Stimulated activated CD8-positive, alpha-beta memory T cell treated with anti-CD3 and anti-CD28 coated beads, Interleukin-7, amount 100 ng/mL, for 1 hour (primary cell): ENCODE measurements at places on chromosomes 2 and 18.

DNA sequence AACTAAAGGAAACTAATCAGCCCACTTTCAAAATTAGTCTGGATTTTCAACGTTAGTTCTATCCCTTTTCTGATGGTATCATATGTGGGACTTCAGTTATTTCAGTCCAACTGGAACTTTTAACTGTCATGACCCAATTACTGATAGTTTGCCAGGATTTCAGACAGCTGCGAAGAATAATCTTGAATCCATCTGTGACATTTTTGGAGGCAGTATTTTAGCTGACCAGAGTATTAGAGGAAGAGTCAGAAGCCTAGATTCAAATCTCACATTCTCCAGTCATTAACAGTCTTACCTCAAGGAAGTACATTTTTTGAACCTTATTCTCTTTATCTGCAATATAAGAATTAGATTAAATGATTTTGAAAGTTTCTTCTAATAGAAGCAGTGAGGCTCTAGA is 81.3 kb downstream of the PTRHD1 start:
- no peak for DNase-seq

DNA sequence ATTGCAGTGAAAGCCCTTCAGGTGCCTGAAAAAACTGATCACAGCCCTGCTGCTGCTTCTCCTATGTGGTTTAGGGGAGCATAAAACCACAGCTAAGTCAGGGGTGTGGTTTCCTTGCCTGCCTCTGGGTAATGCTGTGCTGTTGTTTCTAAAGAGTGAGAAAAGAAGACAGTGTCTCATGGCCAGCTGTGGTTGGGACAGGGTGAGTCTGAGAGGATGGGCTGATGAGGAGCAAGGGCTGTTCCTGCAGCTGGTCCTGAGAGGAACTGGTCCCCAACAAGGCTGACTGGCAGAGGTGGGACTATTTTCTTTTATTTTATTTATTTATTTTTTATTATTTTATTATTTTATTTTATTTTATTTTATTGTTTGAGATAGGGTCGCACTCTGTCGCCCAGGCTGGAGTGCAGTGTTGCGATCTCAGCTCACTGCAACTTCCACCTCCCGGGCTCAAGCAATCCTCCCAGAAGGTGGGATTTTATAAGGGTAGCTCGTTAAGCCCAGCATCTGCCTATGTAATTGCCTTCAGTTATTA is 236.7 kb downstream of the FHOD3 start:
- DNase-seq: no peak

DNA sequence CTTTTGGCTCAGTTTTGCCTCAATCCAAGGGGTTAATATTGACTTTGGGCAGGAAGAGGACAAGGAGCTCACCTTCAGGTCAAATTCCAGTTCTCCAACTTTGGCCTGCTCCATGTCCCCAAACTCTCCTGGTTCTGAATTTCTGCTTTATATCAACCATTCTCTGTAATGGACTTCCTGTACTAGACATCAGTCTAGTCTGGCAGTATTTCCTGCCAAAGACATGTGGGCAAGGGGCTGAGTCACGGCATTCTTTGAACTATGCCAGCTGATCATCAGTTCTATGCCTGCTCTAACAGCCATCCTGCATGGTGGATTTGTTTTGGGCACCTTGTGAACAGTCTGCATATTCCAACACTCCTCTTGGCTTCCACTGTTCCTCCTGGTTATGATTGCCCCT is 199.4 kb downstream of the ZEB2 start:
- peak; percentile 30 for DNase-seq

DNA sequence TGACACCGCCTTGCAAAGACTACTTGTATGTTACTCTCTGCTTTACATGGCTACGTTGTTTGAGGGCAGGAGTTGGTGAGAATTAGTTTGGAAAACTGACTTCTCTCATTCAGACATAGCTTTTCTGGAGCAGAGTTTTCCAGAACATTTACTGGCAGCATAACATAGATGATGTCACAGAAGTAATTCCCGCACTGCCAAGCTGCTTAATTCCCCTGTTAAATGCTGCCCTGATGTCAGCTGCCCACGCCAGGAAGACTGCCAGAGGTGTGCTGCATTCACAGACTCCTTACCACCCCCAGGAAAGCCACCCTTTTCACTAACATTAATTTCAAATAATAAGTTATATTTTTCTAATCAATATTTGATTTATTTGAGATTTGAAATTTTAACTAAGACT is 24.7 kb upstream of the PTPN2 start:
- no peak for DNase-seq

DNA sequence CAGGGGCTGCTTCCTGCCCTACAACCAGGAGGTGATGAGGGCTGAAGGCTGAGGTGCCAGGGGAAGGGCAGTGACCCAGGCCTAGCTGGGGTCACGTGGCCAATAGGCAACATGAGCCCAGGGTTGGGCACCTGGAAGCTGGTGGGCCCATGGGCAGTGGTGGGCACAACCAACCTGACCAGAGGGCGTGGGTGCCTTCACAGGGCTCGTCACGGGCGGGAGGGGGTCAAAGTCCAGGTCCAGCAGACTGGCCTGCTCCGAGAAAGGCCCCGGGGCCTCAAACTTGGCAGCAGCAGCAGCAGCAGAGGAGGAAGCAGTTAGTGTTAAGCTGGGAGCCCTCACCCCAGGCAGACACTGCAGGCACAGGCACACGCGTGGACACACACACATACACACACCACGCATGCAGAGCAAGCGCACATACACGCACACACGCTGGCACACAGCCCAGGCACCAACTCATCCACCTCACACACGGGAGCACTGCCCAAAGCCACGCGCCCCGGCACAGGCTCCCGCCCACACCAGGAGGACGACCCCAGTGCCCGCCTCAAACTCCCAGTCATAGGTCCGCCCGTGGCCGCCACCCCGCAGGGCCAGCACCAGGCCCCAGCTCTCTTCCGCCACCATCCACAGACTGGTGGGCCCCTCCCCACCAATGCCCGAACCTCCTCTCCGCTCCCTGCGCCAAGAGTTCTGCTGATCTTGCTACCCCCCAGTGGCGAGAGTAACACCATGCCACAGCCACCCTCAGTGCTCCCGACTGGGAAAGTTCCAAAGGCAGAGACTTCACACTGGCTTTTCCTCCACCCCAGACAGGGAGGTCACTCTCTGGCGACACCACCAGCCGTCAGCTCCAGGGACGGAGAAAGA is 53.0 kb downstream of the BIN1 start:
- DNase-seq: no peak

GRCh38 chr2:214156971-214157370 is 253.9 kb upstream of the VWC2L start:
- no peak for DNase-seq

GRCh38 chr2:11669454-11670291 is at the start of gene NTSR2:
Gene NTSR2 (minus strand): TSS chr2:11670195. CDS start chr2:11670129, 66 bp downstream.
- no peak for DNase-seq

GRCh38 chr2:8461341-8461740 is 220.5 kb upstream of the ID2 start:
- no peak for DNase-seq

- no peak for DNase-seq
These were observed 196.0 kb downstream of the FHOD3 start for GRCh38 chr18:36493349-36494159.

DNA sequence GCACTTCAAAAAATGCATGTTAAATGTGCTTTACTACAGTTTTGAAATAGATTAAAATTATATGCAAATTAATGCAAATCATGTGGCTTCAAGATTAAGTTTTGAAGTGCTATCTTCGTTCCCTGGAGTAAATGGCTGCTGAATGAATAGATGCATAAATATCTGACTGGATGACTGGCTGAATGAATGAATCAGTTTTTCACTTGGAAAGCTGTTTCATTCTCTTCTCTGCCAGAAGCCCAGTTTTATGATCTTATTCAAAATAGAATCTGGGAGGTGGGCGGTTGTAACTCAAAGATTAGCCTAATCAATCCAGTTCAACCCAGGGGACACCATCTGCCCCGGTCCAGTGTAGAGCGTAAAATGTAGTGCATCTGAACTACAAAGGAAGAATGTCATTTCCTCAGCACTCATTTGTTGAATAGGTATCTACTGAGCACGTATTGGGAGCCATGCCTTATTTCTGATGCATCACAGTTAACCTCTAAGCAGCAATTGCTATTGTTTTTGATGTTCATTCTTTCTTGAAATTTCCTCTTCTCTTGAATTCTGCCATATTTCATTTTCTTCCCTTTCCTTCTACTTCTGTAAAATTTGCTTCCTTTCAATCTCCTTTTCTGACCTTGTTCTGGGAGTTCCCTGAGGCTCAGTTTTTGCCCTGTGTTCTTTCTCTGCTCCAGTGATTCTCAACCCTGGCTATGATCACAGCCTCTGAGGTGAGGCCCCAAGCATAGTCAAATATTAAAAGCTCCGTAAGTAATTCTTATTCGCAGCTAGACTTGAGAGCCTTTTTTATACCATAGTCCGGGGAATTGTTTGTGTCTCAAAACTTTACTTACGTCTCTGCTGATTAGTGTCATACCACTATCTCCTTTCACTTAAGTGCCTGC is 282.7 kb downstream of the PARD3B start:
- no peak for DNase-seq

- DNase-seq: peak; percentile 19
These were observed 2.3 kb downstream of the NEUROD1 start for GRCh38 chr2:181677912-181678586.

- DNase-seq: no peak
These were observed 47.5 kb downstream of the TRIB2 start for GRCh38 chr2:12764075-12764730.

- DNase-seq: no peak
These were observed 316.6 kb downstream of the RDH14 start for GRCh38 chr2:18243816-18244215.

DNA sequence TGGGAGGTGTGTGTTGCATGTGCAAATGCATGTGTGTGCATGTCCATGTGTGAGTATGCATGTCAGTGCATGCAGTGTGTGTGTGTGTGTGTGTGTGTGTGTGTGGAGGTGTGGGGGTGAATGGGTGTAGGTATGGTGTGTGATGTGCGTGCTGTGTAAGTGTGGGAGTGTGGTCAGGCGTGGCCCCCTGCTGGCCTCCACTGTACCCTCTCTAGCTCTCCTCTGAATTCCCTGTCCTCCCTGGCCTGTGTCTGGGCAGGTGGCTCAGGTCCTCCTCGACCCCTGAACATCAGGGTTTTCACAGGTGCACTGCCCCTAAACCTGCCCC is 230.2 kb downstream of the CELF4 start:
- no peak for DNase-seq

- no peak for DNase-seq
These were observed 47.6 kb upstream of the IL1R1 start for GRCh38 chr2:102094917-102095316.

DNA sequence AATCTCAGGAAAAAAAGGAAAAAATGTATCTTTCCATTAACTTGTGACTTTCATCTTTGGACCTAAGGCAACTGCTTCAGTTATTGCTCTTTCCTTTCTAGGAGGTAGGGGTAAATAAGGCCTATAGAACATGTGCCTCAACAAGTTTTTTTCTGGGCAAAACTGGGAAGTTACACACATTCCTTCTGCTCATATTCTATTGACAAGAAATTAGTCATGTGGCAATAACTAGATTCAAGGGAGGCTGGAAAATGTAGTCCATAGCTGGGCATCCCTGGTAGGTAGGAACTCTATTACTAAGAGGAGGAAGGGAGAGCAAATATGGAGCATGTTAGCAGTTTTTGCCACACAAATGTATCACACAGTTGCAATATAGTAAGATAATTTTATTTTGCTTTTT is 37.7 kb upstream of the NEMP2 start:
- no peak for DNase-seq

DNA sequence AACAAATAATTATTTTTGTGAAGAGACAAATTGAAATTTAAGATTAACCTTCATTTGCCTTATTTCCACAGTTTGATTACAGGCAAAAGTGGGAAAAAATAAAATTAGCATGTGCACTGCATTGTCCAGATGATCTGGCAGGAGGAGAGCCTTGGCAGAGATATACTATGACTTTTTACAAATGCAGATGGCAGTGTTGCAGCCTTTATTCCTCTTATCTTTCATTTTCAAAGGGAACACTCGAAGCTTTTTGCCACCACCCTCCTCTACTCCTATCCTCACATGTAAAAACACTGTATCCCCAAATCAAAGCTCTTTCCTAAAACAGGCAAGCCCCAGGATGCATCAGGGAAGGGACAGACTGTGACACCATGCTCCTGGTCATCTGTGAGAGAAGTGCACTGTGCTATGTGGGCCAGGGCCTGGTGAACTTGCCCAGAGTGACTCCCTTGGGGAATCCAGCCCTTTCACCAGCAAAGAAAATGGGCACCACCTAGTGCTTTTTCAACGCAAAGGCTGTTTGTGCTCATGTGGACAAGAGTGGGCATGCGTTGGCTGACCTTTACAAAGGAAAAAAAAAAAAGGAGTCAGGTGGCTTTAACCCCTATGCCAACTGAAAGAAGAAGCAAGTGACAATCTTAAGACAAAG is 74.7 kb upstream of the ETAA1 start:
- DNase-seq: no peak

DNA sequence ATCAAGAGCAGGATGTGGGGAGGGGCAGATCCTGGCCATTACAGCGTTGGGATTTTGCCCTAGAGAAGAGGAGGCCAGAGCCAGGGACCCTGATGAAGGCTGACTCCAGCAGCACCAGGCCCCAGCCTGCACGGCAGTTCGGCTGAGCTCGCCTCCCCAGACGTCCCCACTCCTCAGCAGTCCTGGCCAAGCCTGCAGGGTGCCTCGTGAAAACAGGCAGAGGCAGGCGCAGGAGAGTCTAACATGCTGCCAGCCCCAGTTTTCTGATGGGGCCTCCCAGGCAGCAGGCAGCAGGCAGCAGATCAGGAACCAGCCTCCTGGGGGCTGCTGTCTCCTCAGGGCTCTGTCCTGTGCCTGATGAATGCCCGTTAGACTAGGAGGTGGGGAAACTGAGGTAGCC is 19.7 kb upstream of the GLI2 start:
- no peak for DNase-seq

DNA sequence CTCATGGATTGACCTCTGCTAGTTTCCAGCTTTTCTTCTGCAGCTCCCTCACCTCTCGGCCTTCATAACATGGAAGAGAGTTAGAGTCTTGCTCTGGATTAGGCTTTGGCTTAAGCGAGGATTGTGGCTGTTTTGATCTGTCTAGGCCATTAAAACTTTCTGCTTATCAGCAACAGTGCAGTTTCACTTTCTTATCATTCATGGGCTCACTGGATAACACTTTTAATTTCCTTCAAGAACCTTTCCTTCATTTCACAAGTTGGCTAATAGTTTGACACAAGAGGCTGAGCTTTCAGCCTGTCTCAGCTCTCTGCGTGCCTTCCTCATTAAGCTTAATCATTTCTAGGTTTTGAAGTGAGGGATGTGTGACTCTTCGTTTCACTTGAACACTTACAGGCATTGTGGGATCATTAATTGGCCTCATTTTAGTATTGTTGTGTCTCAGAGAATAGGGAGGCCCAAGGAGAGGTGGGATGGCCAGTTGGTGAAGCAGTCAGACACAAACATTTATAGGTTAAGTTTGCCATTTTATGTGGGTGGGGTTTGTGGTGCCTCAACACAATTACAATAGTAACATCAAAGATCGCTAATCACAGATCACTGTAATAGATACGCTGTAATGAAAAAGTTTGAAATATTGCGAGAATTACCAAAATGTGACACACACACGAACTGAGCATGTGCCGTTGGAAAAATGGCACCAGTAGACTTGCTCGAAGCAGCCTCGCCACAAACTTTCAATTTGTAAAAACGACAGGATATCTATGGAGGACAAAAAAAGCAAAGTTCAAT is 129.3 kb downstream of the ZNF236 start:
- no peak for DNase-seq
